BE2C (cell line): ENCODE measurements at places on chromosomes 7 and 10.
A peak's percentile ranks its signal among the peaks of the same experiment; 100 is the strongest.

- no peak for DNase-seq
Measured at GRCh38 chr7:156579566-156579965, 61.0 kb upstream of the RNF32 start.

- no peak for DNase-seq
Measured at GRCh38 chr10:100866575-100867098, 46.1 kb upstream of the SLF2 start.

DNA sequence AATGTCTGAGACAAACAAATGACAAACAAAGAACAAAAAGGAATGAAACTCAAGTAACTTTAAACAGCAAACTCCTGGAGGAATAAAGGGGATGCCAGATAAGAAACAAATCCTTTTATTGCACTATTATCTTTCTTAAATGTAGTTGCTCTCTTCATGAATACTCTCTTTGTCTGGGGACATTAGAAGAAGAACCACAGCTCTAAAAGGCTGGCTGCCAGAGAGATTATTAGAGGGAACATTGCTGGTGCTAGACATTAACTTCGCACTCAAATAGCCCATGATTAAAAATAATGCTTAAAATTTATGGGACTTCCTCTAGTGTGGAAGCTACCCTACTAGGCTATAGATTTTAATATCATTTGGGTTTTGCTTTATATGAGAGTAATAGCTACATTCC, 1330.4 kb downstream of the XPNPEP1 start:
- DNase-seq, result no peak

DNA sequence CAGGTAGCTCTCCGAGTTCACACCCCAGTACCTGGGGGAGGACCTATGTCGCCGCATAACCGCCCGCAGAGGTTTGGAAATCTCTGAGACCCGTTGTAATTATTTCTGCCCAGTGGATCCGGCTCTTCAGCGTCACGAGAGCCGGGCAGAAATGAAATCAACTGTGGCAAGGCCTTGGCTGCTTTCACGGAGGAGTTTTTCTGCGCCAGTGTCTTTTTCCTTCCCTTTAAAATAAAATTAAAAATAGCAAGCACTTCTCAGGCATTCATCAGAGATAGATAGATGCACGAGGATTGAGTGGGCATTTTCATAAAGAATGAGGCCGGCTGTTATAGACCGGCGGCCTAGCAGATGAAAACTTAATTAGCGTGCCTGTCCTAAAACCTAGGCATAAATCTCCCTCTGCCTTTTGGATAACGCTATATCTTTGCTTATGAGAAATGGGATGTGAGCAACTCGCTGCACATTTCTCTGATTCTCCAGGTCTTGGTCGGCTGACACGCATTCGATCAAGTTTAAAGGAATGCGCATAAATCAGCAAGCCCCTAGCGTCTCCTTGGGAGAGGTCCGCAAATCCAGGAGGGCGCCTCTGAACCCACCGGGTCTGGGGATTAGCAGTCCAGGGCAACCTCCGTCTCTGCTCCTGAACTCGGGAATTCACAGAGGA, 6.4 kb downstream of the HOXA13 start:
- no peak for DNase-seq

- no peak for DNase-seq
Measured at GRCh38 chr10:131818510-131819234, 82.1 kb upstream of the PPP2R2D start.

DNA sequence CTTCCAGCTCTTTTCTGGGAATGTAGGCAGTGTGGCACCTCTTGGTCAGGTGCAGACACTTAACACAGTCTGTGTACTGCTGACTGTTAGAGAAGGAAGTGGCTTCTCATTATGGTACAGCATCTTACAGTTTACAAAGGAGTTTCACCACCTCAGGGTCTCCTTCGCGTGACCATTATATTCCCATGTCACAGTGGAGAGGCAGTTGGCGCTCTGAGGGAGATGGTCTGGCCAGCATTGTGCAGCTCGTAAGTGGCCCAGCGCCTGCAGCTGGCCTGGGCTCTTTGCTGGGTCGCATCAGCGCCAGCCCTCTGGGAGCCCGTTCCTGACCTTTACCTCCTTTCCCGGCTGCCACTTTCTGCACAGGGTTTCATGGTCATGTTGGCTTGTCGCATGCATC, 15.4 kb downstream of the TSPAN15 start:
- DNase-seq, result no peak

DNA sequence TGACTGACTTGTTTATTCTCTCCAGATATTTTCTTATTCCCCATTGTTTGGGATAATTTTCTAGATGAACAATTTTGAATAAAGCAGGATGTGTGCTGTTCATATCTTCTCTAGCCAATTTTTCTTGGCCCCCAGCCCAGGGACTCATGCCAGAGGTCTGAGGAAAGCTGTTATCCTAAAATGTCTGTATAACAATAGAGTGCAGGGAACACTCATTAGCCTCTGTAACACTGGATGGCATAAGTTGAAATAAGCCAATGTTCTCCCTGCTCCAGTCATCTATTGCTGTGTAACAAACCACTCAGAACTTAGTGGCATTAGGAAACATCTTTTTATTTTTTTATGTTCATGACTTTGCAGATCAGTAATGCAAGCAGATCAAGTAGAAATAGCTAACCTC, 121.7 kb upstream of the TRIM24 start:
- DNase-seq, result peak; percentile 87

DNA sequence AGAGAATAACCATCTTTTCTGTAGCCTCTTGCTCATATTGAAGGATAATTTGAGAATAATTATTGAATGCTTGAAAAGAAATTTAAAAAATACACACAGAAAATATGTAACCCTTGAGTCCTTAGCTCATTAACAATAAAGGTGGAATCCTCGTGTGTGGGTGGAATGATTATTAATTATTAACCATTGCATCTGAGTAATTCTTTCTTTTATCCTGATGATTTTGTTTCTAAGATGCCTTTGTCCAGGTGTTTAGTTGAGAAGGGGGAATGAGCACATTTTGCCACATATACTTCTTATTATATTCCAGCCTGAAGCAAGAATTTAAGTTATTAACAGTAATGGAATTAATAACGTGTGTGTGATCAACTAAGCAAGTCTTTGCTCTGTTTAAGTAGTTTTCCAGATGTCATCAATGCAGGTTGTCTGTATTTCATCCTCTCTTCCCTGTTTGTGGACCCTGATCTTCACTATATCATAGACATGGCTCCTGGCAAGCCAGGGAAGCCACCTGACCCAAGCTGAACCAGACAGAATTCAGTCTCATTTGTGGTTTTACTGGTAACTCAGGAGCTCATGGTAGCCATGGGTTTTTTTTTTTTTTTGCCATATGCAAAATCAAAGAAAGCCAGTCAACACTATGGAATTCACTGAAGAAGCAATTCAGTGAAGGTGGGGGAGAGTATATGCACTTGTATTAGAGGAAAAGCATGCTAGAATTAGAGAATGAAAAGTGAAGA, 144.3 kb downstream of the KIF20B start:
- DNase-seq, result no peak

GRCh38 chr7:99792967-99793366, 9.0 kb upstream of the CYP3A4 start:
- no peak for DNase-seq

DNA sequence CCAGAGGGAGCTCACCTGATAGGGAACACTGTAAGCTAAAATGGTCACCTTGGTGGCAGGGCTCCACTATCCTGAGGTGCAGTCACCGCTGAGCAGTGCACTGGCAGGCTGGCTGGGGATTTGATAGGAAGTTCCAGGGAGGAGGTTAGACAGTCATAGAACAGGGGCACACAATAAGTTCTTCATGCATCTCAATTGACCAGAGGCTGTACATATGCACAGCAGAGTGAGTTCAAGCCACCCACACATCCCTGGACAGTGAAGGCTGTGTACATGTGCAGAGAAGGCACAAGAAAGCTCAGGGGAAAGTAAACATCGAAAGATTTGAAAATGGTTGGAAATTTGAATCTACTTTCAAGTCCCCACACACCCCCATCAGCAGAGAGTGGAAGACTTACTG, 13.9 kb downstream of the PRTFDC1 start:
- no peak for DNase-seq

GRCh38 chr7:28823582-28823981, 134.5 kb downstream of the TRIL start:
- no peak for DNase-seq

- DNase-seq, result no peak
Measured at GRCh38 chr10:78543749-78544362, 510.2 kb downstream of the RPS24 start.

DNA sequence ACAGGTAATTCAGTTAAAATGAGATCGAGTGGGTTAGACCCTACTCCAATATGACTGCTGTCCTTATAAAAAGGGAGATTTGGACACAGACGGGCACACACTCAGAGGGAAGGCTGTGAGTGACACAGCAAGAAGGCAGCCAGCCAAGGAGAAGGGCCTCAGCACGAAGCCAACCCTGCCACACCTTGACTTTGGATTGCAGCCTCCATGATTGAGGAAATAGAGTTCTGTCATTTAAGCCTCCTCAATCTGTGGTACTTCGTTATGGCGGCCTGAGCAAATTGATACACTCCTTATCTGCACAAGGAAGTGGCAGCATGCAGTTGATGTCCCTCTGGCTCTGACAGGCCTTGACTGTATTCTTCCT, 43.8 kb downstream of the SH2D4B start:
- DNase-seq, result no peak

DNA sequence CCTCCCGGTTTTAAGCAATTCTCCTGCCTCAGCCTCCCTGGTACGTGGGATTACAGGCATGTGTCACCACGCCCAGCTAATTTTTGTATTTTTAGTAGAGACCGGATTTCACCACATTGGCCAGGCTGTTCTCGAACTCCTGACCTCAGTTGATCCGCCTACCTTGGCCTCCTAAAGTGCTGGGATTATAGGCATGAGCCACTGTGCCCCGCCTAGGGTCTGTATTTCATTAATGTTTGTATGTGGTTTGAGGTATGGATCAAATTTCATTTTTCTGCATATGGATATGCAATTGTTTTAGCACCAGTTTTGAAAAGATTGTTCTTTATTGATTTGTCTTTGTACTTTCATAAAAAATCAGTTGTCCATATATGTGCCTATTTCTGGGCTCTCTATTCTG, 26.0 kb downstream of the CYP26A1 start:
- DNase-seq, result no peak

DNA sequence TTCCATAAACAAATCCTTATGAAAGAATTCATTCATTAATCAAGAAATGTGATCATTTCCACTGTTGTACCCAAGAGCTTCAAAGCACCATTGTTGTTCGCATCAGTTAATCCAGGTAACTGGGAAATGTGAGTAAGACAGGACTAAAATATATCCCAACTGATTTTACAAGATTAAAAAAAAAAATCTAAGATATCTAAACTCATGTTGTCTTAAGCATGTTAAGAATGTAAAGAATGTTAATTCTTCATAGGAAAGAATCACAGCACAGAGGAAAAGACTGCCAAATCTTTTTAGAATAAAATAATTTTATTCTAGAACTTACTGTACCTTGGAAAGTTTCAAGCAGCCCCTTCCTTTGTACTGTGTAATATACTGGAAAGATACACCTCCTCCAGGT, 16.4 kb downstream of the FZD1 start:
- DNase-seq, result no peak

- no peak for DNase-seq
Measured at GRCh38 chr7:119415682-119416081, 857.3 kb upstream of the KCND2 start.

GRCh38 chr7:68787566-68787965, 810.7 kb upstream of the AUTS2 start:
- no peak for DNase-seq

GRCh38 chr7:80614851-80615271, 23.6 kb upstream of the CD36 start:
- DNase-seq, result no peak

DNA sequence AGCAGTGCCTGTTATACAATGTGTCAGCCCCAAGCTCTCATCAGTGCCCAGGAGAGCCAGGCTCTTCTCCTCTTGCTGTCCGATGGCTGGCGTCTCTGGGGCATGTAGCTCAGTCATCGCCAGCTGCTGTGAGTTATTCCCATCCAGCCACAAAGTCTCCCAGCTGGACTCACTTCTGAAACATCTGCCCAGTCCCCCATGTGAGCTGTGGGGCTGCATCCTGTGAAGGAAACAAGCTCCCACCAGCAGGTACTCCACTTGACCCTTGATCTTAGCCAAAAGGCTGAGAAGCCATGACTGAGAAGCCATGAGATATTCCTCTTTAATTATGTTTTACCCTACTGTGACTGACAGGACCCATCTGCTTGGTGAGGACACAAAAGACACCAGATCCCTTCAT, 212.7 kb upstream of the IGFBP3 start:
- no peak for DNase-seq

- DNase-seq, result no peak
Measured at GRCh38 chr7:78718212-78718611, 735.3 kb downstream of the MAGI2 start.

- no peak for DNase-seq
Measured at GRCh38 chr7:113320419-113320818, 202.1 kb upstream of the SMIM30 start.

- no peak for DNase-seq
Measured at GRCh38 chr7:108417926-108418325, 38.3 kb downstream of the NRCAM start.

DNA sequence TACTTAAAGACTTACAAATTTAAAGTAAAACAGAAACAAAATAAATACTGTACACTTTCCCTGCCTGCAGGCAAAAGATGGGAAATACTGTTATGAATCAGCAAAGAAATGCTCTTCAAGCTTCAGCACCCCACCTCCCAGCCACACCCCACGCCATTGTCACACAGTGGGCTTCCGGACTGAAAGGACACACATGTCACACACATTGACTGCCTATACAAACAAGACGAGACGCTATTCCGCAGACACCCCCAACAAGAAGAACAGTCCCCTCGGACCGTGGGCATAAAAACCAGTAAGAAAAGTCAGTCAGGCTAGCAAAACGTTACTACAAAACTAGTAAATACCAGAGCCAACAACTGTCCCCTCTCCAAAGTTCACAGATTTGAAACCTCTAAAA, 22.2 kb upstream of the PARP12 start:
- no peak for DNase-seq

DNA sequence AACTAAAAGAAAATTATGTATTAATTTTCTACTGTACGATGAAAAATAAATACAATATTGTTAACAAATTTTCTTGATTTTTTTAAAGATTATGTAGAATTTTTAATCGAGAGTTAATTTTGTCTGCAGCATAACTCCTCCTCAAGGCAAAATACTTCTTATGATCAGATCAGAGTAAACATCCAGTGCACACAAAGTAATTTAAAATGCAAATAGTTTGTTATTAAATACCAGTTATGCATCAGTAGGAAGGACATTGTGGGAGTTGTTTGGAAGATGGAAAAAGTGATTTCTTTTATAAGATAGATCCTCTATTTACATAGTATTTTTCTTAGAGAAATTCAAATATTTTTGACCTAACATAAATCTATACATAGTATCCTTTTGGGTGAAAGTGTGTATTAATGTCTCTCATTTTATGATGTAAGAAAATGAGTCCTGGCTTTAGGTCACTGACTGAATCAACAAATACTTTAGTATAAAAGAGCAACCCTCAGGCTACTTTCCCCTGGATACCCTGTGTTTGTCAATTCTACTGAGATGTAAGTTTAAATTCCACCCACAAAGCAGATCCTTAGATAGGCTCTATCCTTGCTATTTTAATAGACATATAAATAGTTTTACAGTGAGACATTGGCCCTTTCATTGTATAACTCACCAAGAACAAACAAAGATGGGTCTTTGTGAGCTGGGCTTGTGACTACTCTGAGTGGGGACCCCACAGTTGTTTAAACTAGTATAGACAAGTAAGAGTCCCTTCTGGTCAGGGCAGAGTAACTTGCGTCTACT, 1133.7 kb downstream of the GATA3 start:
- no peak for DNase-seq

- DNase-seq, result no peak
Measured at GRCh38 chr7:121030308-121030707, 41.8 kb downstream of the CPED1 start.
